ENCODE measurements at places on chromosomes 16 and 17. TPM values are rescaled to one million over a fixed set of nuclear protein-coding genes. Genes with fewer than 3 reads are reported as not detected.

DNA sequence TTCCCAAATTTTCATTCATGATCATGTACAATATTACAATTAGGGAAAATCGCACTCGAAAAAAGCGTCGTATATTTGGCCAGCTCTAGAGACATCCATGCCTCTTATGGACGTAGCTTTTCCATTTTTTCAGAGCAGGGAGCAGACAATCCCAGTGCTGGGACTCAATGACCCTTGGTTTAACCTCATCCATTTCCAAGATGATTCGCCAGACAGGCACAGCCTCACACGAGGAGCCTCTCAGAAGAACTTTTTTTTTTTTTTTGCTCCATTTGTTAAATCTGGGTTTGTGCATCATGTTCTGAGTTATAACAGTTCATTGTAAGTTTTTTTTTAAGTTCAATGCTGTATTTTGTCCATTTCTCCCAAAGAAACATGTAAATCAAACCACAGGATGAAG is 92.1 kb downstream of the ZDHHC7 start:
- no peak for DNase-seq

DNA sequence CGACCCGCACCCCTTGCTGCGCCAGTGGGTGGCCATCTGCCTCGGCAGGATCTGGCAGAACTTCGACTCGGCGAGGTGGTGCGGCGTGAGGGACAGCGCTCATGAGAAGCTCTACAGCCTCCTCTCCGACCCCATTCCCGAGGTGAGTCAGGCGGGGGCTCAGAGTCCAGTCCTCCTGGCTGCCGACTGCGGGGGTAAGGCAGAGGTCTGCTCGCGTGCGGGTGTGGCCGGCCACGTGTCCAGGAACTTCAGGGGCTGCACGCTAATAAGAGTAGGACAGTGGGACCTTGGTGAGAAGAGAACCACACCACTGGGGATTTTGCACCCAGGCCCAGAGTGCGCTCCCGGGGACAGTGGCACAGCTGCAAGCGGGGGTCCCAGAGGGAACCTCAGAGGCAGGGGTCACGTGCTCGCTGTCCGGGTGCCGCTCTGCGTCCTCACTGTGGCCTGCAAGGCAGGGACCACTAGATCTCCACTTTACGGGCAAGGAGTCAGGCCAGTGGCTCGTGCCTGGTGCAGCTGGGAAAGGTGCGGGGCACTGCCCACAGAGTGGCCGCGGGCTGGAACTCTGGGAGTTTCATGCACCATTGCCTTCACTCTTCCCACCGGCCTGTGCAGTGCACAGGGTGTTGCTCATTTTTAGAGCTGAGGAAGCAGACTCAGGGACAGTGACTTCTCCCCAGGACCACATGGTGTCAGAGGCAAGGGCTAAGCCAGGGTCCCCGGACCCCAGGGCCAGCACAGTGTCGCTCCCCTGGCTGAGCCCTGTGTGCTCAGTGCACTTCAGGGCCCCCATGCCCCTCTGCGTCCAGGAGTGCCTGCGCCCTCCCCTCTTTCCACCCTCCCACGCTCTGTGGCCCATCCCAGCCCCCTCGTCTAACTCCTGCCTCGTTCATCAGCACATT is 107.6 kb upstream of the CHMP6 start:
- no peak for DNase-seq

The RGS11 gene
- total RNA-seq = 0.19 TPM

The GPRC5C gene
- 1.8 TPM for total RNA-seq

The PIRT gene
- not detected for total RNA-seq

The GAS2L2 gene
- 0.05 TPM for total RNA-seq

The NXN gene
- 123 TPM for total RNA-seq

DNA sequence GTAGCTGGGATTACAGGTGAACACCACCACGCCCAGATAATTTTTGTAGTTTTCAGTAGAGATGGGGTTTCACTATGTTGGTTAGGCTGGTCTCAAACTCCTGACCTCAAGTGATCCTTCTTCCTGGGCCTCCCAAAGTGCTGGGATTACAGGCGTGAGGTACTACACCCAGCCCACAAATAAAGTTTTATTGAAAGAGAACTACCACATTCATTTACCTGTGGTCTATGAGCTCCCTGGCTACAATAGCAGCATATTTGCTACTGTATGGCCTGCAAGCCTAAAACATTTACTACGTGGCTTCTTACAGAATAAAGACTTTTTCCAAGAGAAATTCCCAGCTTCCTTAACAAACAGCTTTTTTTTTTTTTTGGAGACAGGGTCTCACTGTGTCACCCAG is 3.4 kb downstream of the METTL9 start:
- no peak for DNase-seq

- DNase-seq = no peak
Measured at GRCh38 chr16:88407807-88408206, 25.0 kb downstream of the ZNF469 start.

- no peak for DNase-seq
Measured at GRCh38 chr17:2251098-2251497, 52.5 kb downstream of the SMG6 start.

- DNase-seq = no peak
Measured at GRCh38 chr17:17933775-17934174, 38.4 kb downstream of the TOM1L2 start.

The HSD17B2 gene
- 181 TPM for total RNA-seq

- DNase-seq = no peak
Measured at GRCh38 chr17:5840811-5841446, 229.2 kb upstream of the WSCD1 start.

DNA sequence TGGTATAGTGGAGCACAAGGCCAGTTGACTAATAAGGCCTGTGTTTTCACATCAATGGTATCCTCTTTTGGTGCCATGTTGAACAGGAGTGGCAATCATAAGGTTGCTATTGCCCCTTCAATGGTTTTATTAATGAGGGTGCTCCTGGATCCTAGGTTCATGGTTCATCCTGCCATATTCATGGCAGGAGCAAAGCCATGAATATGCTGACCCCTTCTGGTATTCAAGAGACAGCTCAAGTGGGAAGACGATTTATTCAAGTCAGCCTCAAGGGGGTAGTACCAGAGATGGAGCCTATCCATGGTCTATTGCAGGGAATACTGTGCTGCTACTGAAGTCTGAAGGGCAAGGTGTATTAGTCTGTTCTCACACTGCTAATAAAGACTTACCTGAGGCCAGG is 2.6 kb downstream of the ABCA9 start:
- no peak for DNase-seq

- DNase-seq = no peak
Measured at GRCh38 chr16:65235339-65236177, 113.7 kb upstream of the CDH11 start.

- no peak for DNase-seq
Measured at GRCh38 chr16:30551781-30552180, 6.4 kb downstream of the ZNF764 start.

DNA sequence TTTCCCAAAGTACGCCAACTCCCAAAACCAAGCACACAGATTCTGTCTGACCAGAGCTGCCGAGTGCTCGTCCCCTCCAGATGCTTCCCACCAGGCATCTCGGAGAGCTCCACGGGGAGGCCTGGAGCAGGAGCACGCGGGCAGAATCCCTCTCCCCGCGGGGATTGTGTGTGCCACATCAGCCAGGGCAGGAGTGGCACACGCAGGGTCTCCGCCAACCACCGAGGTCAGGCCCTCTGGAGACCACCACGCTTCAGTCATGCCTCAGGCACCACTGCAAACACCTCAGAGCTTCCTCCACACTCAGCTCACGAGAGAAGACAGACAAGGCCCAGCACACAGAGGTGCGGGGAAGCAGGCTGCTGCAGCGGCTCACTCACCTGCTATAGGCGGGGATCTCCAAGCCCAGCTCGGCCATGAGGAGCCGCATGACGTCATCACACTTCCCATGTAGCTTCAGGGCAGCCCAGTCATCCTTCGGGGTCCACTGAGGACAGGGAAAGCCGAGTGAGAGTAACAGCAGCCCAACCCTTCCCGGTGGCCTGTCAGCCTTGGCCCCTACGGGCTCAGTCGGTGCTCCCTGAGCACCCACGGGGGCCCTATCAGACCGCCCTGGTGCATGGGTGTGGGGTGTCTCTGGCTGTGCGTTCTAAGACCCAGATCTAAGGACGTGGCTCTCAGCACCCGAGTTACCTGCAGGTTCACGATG is 2.3 kb upstream of the PCYT2 start:
- no peak for DNase-seq

DNA sequence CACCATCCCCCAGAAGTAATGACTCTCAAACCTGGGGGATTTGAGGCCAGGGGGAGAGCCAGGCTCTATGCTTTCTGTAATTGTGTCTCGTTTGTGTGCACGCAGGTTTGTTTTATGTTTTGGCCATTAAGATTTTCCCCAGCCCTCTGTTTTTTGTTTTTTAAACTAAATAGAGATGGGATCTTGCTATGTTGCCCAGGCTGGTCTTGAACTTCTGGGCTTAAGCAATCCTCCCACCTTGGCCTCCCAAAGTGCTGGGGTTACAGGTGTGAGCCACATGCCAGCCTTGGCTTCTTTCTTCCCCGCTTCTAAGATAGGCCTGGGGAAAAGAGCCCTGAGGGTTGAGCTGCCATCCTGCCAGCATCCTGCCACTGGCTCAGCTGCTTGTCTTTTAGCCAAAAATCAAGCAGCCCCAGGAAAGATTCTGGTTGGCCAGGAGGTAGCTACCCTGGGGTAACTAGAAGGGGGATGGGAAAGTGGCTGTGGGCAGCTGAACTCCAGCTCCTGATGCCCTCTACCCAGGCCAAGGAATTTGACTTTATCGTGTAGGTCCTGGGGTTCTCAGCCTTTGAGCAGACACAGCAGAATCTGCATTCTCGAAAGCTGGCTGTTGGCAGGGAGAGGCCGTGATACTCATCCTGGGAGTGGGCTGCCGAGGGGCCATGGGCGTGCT is 18.4 kb downstream of the KDM8 start:
- no peak for DNase-seq

- DNase-seq = no peak
Measured at GRCh38 chr16:8863594-8864424, 5.0 kb downstream of the CARHSP1 start.

- no peak for DNase-seq
Measured at GRCh38 chr16:79988721-79989220, 388.2 kb upstream of the MAF start.

Data from dermis blood vessel endothelial cell (primary cell).